ENCODE measurements at places on chromosomes 2 and 18.

DNA sequence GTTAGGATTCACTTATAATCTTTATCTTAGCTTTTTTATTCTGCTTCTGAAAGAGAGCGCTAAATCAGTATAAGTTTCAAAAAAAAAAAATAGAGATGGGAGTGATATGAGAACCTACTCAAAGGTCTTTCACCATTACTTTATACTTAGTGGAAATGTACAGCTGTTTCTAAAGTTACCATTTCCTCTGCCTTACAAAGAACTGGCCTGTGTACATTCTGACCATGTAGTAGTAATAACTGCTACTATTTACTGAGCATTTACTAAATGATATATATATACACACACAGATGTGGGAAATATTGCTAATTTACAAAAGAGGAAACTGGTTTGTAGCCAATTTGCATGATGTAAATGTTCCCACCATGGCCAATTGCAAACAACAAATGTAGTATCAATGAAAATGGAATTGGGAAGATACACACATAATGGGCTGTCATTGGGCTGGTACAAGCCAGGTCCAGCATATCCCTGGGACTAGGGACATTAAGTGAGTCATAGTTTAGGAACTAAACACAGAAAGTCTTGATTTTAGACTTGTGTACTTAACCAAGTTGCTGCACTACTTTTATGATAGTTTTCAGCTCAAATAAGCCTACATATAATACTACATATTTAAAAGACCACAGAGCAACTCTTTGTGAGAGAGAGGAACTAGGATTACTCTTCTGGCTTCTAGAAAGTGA, 67.1 kb downstream of the DYNC1I2 start:
- DNase-seq = no peak

- DNase-seq = no peak
Observed at GRCh38 chr2:128091726-128092080, 703 bp downstream of the UGGT1 start.

- no peak for DNase-seq
Observed at GRCh38 chr2:138267902-138268254, 233.7 kb upstream of the SPOPL start.

DNA sequence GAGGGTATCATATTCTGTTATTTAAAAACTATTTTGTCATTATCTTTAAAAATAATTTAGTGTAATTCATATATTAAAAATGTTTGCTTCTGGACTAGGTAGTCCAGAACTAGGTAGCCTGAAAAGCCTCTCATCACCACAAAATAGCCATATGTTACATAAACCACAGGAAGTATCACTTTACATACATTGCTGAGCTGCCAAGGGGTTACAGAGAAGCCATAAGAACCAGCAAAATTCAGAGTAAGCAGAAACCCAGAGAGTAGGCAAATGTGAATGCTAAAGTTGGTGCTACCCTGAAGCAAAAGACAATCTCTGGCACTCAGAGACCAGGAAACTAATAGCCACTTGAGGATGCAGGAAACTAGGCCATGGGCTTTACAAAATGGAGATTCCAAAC, 60.9 kb downstream of the LOXHD1 start:
- DNase-seq = no peak

DNA sequence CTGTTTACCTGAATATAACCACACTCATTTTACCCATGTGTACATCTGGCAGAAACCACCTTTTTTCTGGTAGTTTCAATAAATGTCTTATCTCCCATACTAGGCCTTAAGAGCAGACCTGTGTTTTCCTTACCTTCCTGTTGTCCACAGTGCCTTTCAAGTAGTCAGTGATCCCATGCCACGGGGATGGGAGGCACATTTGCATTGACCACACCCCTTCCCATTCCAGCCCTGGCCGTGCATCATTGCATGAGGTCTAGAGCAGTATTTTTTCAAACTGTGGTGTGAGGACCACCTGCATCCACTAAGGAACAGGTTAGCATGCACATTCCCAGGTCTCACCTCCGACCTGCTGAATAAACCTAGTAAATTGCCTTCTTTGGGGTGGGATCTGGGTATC, 165.2 kb upstream of the FOSL2 start:
- DNase-seq = no peak

DNA sequence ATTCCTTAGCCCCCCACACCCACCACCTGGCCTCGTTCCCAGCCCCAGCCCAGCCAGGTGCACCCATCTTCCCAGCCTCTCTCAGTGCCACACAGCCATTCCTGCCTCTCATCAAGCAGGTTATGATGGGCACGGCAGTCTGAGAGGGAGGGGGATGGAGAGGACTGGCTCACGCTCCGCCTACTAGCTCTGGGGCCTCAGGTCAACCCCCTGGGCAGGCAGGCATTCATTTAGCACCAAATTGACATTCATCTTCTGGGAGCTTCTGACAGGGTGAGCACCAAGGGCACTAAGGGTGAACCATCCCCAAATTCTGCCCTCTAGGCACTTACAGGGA, 66.2 kb upstream of the FOSL2 start:
- no peak for DNase-seq
